NCI-H345 (cell line): ENCODE measurements at places on chromosomes 2 and 18.

DNA sequence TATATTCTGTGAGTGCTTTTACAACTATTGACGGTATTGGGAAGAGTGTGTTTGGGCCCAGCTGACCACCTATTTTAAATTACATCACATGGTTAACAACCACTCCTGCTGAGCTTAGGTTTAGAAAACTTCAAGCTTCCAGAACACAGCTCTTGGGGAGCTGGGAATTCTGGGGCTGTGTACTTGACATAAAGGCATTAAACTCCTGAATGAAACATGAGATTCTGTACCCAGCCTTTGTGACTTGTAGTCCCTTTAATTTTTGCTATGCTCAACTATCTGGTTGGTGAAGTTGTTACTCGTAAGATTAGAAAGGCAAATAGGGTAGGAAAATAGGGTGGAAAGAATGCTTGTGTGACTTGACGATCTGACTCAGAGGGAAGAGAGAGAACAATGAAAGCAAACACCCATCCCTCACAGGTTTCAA lies 66.9 kb downstream of the LTBP1 start:
- DNase-seq, result no peak

DNA sequence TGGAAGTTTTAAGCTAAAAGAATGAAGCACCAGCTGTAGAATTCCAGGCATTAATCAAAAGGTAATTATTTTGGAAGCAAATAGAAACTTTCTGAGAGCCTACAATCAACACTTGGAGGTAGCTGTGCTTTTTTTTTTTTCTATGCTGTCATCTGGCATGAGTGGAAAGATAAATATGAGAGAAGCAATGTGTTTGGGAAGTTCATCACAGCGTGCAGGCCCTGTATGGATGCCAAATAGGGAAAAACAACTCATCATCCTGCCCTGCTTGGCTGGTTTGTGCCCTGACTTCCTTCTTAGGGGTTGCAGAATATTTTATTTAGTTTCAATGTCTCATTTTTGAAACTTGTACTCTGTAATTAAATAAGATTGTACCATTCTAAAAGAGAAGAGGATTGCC lies 437.4 kb downstream of the PIK3C3 start:
- no peak for DNase-seq

DNA sequence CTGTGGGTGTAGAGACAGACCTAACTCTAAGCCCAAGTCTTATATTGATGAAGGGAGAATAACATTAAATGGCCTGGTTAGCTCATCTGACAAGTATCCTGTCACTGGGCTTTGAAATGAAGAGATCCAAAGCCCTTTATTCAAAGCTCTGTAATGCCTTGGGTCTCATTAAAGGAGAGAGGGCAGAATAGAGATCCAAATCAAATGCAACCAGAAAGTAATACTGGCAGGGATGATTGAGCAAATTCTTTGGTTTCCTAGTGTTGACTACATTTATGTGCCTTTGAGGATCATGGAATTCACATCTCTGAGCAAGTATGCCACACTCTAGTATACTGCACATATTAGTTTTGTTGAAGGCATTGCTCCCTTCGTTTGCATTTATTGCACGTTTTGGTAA lies 147.9 kb upstream of the CAVIN2 start:
- DNase-seq, result no peak

GRCh38 chr18:1412655-1413322 lies 508.1 kb downstream of the ADCYAP1 start:
- DNase-seq, result no peak

- DNase-seq, result no peak
Measured at GRCh38 chr2:101179982-101180381, 28.8 kb upstream of the TBC1D8 start.

- no peak for DNase-seq
Measured at GRCh38 chr2:78301166-78301789, 724.2 kb upstream of the REG3G start.

DNA sequence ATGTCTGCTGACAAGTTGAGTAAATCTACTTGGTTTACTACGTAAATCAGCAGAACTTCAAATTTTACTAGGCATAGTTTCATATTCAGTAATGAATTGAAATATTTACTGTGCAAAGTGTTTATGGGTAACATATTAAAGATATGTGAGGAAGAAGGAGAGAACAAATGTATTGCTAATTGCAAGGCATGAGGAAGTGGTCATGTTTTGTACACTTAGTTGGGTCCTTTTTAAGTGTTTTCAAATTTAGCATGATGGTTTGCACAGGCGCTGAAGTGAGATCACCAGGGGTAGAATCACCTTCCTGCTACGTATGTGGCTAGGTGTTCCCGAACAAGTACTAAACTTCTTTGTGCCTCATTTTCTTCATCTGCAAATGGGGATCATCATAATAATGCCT lies 1534.4 kb downstream of the LRP1B start:
- no peak for DNase-seq

DNA sequence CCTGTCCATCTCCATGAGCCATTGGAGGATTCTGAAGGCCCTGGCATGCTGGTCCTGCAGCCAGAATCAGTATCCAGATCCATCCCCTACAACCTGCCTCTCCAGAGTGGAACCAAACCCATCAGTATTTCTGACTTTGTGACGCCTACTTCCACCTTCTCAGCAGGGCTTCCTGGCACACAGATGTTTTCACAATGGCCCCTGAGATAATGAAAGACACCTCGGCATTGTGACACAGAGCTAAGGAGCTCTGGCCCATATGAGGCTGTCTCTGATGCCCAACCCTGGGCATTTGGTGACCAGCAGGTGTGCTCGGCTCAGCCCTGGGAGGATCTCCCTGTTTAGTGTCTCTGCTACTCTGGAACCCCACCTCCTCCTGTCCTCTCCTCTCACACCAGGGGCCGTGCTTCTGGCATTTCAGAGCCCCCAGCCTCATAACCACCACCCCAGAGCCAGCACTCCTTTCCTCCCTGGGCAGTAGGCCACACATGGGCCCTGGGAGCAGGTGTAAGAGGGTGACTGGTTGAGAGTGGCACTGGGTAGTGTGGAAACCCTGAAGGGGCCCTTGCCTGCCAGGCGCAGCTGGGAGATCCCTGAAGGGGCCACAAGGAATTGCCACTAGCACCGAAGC lies 38.2 kb downstream of the FOSL2 start:
- no peak for DNase-seq

DNA sequence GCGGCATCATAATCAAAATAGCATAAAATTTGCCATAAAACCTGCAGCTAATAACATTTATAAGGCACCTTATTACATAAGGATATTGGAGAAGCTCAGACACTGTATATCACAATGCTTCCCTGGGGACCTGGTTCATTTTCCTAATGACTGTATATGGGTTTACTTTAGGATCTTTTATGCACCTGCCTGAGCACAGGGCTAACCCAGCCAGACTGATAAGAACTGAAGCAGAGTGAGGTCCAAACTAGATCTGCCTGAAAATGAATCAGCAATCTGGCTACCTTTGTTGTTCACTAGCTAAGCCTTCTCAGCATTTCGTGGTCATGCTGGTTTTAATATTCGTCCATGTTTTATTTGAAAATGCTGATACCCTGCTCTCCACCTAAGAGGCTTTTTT lies 1922.3 kb upstream of the CELF4 start:
- peak; percentile 7 for DNase-seq

DNA sequence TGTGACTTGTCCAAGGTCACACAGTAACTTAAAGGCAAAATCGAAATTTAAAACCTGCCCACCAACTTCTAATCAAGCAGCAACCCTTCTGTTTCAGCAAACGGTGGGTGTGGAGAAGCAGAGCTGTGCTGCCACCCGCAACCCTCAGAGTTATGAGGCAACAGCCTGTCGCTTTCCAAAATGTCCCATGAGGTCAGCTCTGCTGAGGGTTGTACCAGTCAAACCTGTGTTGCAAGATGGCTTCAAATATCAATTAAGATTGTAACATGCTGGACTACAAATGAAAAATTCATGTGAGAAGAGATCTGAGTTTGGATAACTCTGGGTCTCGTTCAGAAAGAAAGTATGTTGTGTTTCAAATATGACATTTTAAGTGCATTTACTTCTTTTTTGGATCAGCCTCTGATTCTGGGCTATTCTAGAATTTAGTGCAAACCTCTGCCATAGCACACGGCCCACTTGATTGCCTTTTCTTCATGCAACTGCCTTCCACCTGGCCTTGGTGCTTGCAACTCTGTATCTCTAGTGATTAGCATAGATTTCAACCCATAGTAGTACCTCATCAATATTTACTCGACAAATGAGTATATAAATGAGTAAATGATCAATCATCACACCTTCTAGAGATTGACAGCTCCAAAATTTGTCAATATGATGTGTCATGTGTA lies 69.3 kb downstream of the TIMM21 start:
- DNase-seq, result no peak

GRCh38 chr2:216594081-216594480 lies 39.1 kb upstream of the IGFBP2 start:
- no peak for DNase-seq

GRCh38 chr2:220915092-220915623 lies 656.9 kb downstream of the EPHA4 start:
- DNase-seq, result no peak

DNA sequence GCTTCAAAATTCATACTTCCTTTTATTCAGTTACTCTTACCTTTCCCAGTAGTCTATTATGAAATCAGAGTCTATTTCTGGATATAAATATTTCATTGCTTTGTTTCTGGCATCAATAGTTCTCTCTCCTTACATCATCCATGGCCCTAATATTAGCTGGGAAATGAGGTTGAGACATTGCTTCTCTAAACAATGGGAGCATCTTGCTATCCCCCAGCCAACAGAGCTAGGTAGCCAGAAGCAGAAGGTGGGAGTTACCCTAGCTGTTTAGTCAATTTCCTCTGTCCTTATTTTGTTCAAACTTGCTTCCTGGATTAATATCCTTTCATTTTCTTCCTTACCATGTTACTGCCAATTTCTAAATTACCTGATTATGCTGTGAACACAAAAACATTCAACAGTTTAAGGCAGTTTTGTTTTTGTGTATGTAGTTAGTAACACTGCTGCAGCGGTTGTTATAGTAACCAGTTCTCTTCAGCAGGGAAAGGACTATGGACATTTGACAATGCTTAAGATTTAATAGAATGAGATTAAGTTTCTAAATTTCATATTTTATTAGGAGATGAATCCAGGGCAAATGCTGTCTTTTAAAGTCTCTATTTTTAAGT lies 160.5 kb upstream of the KCNJ3 start:
- DNase-seq, result no peak

DNA sequence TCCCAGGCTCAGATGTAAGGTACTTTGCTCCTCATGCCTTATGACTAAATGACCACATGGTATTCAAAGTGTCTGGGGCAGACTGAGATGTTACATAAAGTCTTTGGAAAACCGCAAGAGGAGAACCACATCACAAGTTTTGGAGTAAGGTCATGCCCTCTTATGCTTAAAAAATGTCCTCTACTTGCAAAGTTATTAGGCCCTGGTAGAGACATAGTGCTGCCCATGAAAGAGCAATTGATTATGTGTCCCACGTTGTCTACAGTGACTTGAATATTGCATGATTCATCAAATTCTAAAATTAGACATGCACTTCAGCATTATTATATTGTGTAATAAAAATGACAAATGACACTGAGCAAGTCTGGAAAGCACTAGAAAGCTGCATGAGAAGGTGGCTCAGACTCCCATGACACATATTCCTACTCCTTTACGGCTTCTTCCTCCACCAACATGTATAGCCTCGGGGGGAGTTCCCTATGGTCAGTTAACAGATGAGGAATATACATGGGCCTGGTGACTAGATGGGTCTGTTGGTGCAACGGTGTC lies 602.6 kb upstream of the VRK2 start:
- no peak for DNase-seq

GRCh38 chr18:66316701-66317100 lies 287.2 kb downstream of the CDH19 start:
- DNase-seq, result no peak

- no peak for DNase-seq
Measured at GRCh38 chr18:36396190-36396589, 98.7 kb downstream of the FHOD3 start.

DNA sequence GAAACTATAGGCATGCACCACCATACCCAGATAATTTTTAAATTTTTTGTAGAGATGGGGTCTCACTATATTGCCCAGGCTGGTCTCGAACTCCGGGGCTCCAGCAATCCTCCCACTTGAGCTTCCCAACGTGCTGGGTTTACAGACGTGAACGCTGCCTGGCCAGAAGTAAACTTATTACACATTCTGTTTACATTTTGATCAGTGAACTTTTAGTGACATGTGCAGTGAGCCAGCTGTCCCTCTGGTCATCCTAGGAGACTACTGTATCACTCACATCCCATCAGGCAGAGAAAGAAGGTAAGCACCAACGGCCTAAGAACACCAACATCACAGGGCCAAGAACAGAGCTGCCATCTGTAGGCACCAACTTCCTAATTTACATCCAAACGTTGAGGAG lies 22.2 kb downstream of the NDUFA10 start:
- DNase-seq, result no peak

DNA sequence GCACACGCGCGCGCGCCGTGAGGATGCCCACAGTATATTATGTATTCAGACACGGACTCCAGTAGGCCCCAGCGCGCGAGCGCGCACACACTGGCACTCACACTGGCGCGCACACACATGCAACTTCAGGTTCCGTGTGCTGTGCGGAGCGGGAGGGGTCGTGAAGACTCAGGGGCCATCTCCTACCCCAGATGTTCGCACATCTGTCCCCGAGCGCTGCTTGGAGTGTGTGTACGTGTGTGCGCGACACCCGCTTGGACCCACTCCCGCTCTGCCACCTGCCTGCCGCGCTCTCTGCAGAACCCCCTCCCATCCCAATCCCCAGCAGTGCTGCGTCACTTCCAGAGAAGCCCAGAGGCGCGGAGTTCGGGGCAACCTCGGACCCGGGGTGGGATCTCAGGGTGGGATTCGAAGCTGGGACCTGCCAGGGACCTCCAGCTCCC lies 2.6 kb downstream of the NRP2 start:
- peak; percentile 33 for DNase-seq

DNA sequence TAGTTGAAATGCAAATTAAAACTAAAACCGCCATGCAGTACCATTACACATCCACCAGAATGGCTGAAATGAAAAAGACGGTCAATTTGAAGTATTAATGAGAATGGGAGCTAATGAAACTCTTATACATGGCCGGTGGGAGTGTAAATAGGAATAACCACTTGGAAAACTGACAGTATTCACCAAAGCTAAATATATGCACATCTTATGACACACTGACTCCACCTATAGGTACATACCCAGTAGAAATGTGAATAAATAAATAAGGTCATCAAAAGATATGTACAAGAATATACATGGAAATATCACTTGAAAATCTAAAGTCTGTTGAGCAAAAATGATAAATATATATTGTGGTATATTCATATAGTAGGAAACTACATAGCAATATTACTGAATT lies 57.7 kb downstream of the CWC22 start:
- DNase-seq, result no peak

DNA sequence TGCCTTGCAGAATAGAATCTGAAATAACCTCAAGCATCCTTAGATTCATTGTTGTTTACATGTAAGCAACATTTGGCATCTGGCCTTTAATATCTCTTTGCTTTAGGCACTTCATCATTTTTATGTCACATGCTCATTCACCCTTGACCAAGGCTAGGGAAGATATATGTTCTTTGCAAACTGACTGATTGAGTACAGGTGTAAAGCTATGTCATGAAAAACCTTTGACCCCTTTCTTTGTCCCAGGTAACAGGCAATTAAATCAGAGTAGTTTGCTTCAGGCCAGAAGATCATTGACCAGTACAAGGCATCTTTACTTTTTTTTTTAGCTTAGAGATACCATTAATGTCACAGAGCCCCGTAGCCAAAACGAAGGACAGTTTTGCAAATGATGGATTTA lies 520.6 kb downstream of the STK39 start:
- DNase-seq, result no peak

GRCh38 chr18:44518091-44518615 lies 162.5 kb upstream of the SETBP1 start:
- DNase-seq, result no peak
